ENCODE measurements at places on chromosomes 12 and 14.

- no peak for DNase-seq
Observed at GRCh38 chr12:77005611-77006098, 59.7 kb downstream of the E2F7 start.

DNA sequence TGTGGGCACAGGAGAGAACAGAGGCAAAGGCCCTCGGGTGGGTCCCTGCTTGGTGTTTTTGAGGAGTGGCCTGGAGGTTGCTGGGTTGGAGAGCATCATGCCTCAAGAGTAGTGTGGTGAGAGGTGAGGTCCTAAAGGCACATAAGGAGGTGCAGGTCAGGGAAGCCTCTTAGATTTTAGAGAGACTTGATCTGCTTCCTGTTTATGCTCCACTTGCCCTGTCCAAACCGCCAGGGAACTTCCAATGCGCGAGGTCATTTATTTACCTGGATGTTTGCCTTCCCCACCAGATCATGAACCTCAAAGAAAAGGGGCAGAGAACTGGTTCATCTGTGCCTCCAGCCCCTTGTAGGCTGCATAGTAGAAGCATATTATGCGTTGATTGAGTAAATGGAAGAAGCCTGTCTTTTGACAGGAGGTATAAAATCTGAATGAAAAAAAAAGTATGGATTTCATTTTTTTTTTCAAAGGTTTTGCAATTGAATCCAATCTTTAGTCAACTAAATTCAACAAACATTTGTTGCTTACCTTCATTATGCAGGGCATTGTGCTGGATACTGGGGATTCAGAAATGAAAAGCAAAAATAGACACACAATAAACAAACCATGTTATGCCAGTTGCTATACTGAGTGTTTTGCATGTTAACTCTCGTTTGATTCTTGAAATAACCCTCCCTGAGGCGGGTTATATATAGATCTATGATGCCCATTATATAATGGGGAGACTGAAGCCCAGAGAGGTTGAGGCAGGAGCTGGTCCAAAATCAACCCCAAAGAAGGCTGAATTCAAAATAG is 485.2 kb downstream of the VRK1 start:
- no peak for DNase-seq

DNA sequence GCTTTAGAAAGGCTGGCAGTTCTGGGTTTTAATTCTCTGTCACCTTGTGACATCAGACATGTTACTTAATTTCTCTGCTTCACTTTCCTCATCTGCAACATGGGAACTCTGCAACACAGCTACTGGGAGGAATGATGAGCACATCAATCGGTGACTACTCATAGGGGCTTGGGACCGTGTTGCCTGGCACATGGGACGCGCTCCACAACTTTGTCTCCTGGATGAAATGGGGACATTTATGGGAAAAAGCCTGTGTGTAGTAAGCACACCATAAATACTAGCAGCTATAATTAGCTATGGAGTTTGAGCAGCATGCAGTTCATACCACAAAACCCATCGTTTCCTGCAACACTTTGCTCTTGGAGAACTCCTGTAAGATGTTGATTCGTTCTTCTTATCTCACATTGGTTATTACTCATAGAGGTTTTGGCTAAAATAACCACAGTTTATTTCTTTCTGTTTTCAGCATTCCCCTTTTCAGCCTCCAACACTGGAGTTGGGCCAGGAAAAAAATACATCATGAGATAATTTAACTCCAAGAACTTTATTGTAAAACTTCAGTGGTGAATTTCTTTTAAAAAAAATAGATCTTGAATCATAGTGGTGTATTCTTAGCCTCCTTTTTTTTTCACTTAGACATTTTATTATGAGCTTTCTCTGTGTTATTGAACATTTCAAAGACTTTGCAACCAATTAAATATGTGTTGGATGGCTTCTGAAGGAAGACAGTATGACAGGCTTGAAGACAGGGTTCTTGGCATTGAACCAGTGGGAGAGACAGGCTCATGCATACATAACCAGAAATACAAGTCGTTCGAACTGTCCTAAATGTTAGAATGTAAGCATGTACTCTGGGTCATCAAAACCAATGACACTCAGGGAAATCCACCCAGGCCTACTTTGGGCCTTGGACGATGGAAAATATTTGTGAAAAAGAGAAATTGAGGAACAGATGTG is 72.7 kb downstream of the RIN3 start:
- DNase-seq, result no peak

GRCh38 chr14:58816416-58817115 is 178.8 kb downstream of the DACT1 start:
- DNase-seq, result no peak

DNA sequence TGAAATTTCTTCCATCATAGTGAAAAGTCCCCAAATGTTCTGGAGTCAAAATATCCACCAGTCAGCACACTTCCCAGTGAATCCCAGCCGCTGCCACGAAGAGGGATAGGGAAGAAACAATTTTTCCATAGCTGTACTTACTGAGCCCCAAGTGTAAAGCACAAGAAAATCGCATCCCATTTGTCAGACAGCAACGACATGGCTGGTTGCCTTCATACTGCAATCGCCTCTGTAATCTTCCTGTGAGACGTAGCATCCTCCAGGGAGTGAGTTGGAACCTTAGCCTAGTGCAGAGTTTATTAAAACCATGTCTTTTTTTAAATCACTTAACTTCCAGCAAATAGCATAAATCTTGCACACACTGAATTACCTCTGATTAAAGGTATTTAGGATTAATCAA is 56.8 kb downstream of the GNG2 start:
- DNase-seq, result no peak

DNA sequence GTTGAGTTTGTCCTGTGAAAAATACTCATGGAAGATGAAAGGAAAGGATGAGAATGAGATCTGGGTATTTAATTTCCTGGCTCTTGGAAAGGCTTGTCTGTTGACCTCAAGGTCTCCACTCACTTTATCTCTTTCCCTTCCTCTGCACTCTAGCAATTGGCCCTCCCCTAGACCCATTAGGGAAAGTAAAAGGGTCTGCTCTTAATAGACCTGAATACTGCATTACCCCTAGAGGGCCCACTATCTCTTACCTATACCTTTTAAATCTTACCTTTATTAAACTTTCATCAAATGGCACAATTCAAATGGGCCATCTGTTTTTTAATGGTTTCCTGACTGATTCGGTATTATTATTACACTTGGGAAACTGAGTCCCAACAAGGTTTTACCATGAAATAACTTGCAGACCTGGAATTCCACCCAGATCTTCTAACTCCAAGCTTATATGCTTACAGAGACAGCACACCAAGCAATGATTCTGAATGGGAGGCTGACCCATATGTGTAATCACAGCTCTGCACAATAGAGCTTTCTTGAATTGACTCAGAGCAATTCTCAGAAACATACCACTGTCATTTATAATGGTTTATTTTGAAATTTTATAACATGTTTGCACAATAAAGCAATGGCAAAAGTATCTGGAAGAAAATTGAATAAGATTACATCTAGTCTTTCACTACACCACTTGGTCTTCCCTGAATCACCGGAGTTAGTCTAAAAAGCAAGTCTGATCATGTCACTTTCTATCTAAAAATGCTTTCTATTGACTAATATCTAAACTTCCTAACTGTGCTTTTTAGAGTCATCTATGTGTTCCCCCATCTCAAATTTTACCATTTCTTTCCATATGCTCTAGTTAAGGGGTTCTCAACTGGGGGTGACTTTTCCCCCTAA is 618.5 kb downstream of the NRXN3 start:
- DNase-seq, result no peak

- DNase-seq, result no peak
Observed at GRCh38 chr14:31024010-31024480, 1.4 kb upstream of the AP4S1 start.

DNA sequence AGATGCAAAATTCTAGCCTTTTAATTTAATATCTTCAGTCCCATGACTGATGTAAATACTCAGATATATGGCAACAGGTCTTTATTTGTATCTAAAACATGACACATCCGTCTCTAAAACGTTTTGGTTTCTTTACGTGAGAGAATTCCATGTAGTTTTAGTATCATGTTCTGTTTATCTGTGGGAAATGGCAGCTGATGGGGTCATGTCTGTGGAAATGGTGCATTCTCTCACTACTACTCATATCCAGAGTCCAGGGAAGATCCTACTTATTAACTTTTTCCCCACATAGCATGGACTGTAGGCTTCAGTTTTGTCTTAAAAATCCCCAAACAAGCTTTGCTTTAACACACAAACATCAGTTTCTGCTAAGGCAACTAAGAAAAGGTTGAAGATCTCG is 53.8 kb downstream of the SPTLC2 start:
- DNase-seq, result no peak

Measured in naive thymus-derived CD8-positive, alpha-beta T cell (primary cell).